ENCODE measurements at places on chromosomes 13 and 19.

DNA sequence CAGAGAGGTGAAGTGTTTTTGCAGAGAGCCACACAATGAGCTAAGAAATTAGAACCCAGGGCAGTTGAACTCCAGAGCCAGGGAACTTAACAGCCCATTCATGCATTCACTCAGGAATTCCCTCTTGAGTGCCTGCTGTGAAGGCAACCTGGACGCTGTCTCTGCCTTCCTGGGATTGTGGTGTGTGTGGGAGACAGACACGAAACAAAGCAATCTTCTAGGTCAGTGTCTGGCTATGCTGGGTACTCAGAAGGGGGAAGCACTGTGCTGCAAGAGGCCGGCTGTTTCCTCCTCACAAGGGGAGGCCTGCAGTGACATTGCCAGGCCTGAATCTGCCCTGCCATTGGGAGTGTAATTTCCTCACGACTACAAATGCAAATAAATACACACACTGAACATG is 9.7 kb downstream of the BCKDHA start:
- DNase-seq: peak; percentile 92

GRCh38 chr13:77891041-77891440 is 27.6 kb downstream of the EDNRB start:
- no peak for DNase-seq

- DNase-seq: no peak
These were observed 352.2 kb upstream of the OBI1 start for GRCh38 chr13:79011179-79011578.

DNA sequence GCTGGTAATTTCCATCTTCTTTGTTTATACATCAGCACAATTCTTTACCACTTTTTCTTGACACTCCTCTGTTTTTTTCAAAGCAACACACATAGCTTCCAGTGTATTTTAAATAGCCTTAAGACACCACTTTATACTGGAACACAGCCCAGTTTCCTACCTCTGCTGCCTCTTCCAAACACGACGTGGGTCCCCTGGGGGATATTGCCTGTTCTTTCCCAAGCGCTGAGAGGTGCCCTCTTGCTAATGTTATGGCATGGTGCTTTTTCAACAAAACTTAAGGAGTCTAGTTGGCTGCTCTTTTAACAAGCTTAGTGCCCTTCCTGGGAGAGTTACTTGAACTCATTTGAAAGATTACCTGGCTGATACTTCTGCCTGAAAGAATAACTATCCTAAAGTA is 112.7 kb downstream of the OLFM4 start:
- no peak for DNase-seq

DNA sequence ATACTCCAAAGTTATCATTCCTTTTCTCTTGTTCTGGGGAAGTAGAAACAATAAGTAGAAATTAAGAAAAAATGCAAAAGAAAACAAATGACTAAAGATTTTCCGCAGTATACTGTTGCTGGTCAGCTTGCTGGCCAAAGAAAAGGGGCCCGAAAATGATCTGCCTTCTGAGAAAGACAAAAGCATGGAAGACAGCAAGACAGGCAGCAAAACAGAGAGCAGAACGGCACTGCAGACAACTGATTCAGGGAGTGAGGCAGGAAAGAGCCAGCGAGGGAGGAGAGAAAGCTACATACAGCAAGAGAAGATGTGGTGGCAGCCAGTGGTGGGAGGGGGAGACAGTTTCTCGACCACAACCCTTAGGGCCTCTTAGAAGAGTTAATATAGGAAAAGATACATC is 5.3 kb upstream of the DOCK9 start:
- no peak for DNase-seq

DNA sequence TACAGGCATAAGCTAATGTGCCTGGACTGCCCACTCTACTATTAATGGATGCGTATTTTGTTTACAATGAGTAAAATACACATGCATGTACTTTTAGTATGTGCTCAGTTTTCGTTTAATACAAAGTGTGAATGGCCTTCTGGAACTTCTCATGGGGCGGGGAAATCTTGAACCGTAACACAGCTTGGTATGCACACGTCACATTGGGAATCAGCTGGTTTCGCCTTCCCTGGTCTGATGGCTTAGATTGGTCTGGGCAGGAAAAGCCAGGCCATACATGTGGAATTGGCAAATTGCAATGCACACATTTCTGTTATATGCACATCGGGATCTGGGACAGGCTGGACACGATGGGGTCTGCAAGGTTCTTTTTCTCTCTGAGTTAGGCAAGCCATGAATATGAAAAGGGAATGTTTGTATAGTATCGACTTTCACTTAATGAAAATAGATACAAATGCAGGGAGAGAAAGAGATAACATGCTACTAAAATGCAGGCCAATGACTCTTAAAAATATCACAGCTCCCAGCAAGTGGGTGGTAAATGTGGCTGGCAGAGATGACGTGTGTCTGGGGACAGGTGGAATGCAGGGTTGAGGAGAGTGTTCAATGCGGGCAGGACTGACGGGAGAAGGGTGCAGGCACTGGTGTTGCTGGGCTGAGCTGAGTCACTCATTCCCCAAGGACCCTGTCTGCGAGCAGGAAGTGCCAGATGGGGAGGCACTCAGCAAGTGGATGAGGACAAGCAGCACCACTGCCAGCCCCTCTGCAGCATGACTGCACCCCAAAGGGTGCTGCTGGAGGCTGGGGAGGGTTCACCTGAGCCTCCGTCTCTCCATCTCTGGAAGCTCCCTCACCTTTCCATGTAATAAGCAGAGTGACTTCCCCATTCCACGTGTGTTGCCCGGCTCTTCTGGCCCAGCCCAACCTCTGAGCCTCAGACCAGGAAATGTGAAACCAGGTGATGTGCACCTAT is 204.0 kb upstream of the GPR12 start:
- no peak for DNase-seq

GRCh38 chr19:34925278-34925855 is 1.3 kb upstream of the ZNF30 start:
- no peak for DNase-seq

GRCh38 chr13:59677966-59678814 is 485.5 kb downstream of the DIAPH3 start:
- DNase-seq: peak; percentile 57

GRCh38 chr19:48346191-48346590 is 17.5 kb downstream of the TMEM143 start:
- no peak for DNase-seq

- no peak for DNase-seq
These were observed 58.3 kb upstream of the MRI1 start for GRCh38 chr19:13705928-13706447.
